ENCODE measurements at places on chromosomes 16 and 17. TPM values are rescaled to one million over a fixed set of nuclear protein-coding genes. Genes with fewer than 3 reads are reported as not detected.

DNA sequence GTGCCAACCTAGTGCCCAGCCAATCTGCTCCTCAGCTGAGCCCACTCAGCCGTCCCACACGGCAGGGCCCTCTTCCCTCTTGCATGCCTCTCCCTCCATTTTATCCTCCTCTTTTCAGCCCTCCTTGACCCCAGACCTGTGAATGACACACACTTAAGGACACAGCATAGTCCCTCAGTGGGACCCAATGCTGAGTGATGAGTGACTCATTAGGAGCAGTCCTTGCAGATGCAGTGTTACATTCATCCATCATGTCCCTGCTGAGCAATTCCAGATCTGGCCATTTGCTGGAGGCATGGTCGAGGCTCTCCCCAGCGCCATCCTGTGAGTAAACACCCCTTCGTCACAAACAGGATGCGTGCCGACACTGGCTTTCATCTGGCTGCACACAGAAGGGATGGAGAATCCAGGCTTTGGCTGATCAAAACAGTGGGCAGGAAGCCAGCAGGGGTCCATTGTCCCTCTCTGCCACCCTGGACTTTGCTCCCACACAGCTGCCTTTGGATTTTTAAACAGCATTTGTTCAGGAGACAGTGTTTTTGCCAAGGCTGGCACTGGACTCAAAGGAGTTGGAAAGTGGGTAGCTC, 122.6 kb downstream of the AXIN2 start:
- DNase-seq, result no peak

- no peak for DNase-seq
Observed at GRCh38 chr17:57363580-57363979, 107.3 kb downstream of the MSI2 start.

The ACAP1 gene
- 702 TPM for total RNA-seq

DNA sequence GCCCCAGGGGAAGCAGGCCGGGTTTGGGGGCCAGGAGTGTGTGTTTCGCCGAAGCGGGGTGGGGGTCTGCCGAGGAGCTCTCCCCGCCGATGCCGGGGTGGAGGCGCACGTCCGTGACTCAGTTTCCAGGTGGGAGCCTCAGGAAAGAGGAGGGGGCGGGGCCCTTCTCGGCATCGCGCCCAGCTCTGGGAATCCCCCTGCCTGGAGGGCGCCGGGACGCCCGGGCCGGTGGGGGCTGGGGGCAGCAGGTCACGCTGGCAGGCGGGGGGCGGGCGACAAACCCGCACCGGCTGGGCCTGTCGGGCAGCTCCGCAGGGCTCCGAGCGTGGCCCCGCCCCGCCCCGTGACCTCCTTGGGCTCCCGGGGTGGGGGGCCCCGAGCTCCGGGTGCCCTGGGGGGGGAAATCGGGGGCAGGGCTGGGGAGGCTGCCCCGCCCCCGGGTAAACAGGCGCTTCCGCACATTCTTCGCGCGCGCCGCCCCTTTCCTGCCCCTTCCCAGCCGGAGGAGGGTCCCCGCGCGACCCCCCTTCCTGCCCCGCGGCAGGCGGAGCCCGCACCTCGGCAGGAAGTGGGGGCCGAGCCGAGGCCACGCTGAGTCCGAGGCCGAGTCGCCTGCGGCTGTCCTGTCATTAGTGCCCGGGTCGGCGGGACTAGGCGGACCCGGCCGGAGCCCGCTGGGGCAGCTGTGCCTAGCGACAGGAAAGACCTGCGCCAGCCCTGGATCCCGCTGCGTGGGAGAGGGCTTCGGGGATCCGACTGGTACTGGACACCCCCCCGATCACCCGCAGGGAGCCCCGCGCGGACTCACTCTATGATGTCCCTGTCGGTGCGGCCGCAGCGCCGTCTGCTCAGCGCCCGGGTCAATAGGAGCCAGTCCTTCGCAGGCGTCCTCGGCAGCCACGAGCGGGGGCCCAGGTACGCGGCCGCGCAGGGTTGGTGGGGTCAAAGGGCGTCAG, 9.3 kb downstream of the RIPOR1 start:
- DNase-seq, result peak; percentile 79

DNA sequence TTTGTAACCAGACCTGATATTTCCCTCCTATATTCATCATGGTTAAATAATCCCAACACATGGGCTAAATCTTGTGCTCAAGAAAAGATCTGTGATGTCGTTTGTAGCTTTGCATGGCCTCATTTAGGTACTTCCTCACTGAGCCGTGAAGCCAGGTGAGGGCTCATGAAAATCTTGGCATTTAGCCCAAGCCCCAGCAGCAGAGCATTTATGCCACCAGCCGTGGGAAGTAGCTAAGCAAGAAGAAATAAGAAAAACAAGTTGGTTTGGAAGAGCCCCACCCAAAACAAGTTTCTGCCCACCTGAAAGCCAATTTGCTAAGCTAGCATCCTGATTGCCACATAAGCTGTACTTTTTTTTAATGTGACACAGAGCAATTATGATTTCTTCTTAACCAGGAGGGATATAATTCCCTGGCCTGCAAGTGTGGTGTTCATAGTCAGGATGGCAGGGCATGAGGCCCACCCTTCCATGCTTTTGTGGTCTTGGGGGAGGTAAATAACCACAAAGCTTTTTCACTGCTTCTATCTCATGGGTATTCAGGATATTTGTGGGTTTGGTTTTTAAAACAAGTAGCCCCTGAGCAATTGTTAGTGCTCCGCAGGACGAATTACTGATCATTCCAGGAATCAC, 10.5 kb downstream of the TMIGD1 start:
- DNase-seq, result peak; percentile 15

DNA sequence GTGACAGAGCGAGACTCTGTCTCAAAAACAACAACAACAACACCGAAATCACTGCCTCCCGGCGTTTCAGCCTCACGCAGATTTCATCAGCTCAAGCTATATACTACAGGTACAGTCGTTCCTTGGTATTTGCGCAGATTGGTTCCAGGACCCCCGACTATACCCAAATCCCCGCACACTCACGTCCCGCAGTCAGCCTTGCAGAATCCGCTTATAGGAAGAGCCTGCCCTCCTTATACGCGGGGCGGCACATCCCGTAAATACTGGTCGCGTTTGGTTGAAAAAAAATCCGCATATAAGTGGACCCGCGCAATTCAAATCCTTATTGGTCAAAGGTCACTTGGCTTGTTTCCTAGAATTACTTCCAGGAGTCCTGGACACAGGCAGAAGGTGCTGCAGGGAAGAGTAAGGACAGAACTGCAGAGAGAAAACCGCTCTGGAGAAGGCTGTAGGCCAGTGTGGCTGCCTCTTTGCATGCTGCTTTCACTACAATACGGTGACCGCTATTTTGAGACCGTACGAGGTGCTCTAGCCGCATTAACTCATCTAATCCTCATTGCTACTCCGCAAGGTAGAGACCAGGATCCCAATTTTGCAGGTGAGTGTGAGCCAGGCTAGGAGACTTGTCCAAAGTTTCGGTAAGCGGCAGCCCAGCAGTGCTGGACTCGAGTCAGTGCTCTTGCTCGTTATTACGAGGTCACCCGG, 718 bp downstream of the NDUFAB1 start:
- no peak for DNase-seq

All from T-helper 17 cell (primary cell).